Stimulated activated CD4-positive, alpha-beta T cell treated with anti-CD3 and anti-CD28 coated beads, TNF-alpha, amount 100 ng/mL, for 4 hours (primary cell): ENCODE measurements at places on chromosomes 4 and X.

- no peak for DNase-seq
These were observed 195.7 kb downstream of the GPAT3 start for GRCh38 chr4:83731609-83732008.

GRCh38 chrX:56782352-56782751, 53.3 kb downstream of the NBDY start:
- DNase-seq, result no peak

GRCh38 chrX:15471028-15471427, 22.1 kb downstream of the PIR start:
- DNase-seq, result no peak

DNA sequence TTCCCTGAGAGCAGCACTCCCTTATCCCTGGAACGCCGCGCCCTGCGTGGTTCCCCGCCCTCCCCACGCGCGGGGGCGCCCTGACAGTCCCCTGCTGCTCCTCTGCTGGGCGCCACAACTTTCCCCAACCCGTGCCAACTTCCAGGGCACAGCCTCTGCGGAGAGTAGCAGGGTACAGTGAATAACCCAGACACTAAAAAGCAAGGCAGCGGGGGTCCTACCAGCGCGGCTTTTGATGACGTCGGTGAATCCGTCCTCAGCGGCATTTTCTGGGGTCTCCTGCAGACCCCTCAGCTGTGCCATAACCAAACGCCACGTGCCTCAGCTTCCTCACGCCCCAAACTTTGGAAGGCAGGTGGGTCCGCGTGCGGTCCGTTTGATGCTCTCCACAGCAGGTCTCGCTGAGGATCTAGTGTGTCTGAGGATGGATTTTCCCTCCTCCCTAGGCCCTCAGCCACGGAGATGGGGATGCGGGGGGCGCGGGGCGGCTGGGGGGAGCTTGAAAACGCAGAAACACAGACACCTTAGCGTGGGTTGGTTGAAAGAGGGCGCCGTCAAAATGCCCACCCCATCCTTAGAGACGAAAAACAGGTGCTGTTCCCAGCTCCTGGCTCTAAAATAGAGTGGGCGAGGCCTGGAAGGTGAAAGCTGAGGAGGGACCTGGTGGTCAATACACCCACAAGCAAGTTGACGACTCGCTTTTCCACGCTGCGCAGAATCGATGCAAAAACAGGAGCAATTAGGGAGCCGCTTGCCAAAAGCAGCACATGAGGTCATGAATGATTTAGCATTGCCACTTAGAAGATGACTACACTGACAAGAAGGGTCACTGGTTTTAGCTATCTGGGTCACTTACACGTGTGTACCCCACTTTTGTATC, 405.6 kb downstream of the FAM47A start:
- no peak for DNase-seq

- no peak for DNase-seq
These were observed 28.9 kb downstream of the STARD8 start for GRCh38 chrX:68676335-68676734.

- no peak for DNase-seq
These were observed 132.7 kb upstream of the NR3C2 start for GRCh38 chr4:148574911-148575310.

DNA sequence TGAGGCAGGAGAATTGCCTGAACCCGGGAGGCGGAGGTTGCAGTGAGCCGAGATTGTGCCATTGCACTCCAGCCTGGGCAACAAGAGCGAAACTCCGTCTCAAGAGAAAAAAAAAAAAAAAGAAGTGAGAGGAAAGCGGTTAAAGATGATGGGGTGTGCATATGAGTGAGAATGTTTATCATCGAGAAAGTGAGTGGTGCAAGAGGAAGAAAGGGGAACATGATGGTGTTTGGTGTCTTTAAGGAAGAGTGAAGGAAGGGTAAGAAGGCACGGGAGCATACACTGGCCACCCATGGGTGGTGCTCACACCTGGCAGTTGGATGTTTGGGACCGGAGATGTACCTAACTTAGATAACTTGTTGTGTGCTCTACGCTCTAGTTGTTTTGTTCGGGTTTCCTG, 62.2 kb downstream of the STOX2 start:
- no peak for DNase-seq

DNA sequence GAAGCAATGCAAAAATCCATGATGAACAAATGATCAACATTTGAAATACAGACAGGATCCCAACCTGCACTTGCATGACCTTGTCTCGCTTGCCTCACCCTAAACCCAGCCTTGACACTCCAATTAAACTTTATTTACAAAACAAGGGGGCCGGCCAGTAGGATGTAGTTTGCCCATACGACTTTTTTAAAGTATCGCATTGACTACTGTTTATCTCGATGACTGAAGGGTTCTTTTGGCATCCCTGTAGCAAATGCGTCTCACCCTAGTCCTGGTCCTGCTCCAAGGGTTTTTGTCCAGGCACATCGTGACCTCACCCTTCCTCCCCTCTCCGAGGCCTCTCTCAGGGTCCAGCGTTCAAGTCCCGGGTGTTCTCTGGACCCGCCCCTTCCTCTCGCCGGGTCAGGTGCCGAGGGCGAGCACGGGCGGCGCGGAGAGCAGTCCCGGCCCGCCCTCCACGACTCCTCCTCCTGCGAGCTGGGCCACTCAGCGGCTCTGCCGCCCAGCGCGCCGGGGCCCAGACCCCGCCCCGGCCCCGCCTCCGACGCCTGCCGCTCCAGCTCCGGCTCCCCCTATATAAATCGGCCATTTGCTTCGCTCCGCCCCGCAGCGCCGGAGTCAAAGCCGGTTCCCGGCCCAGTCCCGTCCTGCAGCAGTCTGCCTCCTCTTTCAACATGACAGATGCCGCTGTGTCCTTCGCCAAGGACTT, at the start of gene SLC25A5:
SLC25A5 (plus strand) TSS at position 603 of the 709 bp plus-strand sequence; CDS start at position 675, 72 bp downstream.
- DNase-seq, result peak; percentile 65

- DNase-seq, result no peak
These were observed 21.1 kb downstream of the NMU start for GRCh38 chr4:55615008-55615407.

DNA sequence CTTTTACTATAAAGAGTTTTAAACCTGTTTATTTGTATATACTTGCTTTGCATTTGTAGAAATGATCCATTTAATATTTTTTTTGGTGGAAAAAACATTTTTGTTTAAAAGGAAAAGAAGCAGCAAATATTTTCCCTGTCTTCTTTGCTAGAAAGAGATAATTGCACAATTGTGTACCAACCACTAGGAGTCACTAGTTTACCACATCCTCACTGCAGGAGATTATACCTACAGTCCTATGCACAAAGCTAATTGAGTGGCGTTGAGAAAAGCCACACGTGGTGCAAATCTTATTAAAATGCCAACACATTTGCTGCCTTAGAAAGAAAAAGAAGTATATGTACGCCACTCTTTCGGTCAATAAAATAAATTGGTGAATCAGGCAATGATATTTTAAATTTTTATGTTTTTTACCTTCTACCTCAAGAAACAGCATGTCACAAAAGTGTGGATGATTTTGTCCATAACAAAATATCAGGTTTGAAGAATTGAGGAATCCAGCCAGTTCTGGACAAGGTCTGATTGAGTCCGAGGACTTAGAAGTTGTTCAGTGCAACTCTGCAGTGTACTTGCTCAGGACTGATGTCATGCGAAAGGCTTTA, 102.9 kb downstream of the GRXCR1 start:
- DNase-seq, result no peak

GRCh38 chrX:71612256-71612655, 6.1 kb downstream of the CXCR3 start:
- no peak for DNase-seq

- DNase-seq, result no peak
These were observed 88.9 kb upstream of the TFDP3 start for GRCh38 chrX:133307094-133307493.

- no peak for DNase-seq
These were observed 29.3 kb downstream of the DYNLT3 start for GRCh38 chrX:37818031-37818430.

DNA sequence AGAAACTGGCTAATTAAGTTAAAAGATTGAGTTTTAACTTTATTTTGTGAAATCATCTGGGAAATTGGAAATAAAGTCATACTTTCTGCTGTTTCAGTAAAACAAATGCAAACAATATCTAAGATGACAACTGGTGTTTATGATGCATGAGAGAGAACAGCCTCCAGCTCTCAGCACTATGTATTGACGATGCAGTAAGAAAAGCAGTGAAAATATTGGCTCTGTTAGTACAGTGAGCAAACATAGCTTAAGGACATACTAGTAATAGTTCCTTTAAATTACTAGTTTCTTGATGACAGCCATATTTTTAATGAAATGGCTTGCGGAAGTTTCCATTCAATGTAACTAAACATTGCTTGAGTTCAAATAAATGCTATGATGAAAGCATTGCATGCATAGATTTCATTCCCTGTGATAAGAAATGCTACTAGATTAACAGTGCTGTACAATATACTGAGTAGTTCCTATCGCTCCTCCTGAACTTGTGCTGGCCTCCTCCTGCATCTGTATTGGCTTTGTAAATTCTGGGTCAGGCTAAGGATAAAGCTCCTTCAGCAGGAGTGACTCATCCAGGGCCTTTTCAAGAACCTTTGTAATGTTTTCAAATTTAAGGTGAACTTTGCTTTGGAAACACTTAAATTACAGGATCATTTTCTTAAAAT, 11.6 kb downstream of the ARHGAP24 start:
- DNase-seq, result no peak

- DNase-seq, result peak; percentile 9
These were observed 31.1 kb downstream of the ACOX3 start for GRCh38 chr4:8409264-8410065.

GRCh38 chr4:94452476-94453371, 982 bp downstream of the PDLIM5 start:
- no peak for DNase-seq

- no peak for DNase-seq
These were observed 103.5 kb upstream of the PLAC1 start for GRCh38 chrX:134761788-134762187.

DNA sequence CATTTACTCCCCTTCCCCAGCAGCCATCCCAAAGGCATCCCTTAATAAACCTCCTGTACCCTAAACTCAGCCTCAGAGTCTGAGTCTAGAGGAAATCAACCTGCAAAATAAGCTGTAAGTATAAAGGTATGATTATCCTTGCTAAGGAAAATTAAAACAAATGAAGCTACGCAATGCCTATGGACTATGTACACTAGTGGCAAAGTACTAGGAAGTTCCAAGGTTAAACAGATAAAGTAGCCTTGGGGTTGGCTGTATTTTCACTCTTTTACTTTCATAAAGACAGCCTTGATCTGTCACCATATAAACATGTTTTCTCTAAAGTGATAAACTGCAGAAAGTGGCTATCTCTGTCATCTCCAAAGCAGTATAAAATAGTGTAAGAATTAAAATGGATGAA, 35.9 kb downstream of the MAP3K15 start:
- no peak for DNase-seq

- no peak for DNase-seq
These were observed 583.9 kb upstream of the DIPK2B start for GRCh38 chrX:45784590-45784989.

DNA sequence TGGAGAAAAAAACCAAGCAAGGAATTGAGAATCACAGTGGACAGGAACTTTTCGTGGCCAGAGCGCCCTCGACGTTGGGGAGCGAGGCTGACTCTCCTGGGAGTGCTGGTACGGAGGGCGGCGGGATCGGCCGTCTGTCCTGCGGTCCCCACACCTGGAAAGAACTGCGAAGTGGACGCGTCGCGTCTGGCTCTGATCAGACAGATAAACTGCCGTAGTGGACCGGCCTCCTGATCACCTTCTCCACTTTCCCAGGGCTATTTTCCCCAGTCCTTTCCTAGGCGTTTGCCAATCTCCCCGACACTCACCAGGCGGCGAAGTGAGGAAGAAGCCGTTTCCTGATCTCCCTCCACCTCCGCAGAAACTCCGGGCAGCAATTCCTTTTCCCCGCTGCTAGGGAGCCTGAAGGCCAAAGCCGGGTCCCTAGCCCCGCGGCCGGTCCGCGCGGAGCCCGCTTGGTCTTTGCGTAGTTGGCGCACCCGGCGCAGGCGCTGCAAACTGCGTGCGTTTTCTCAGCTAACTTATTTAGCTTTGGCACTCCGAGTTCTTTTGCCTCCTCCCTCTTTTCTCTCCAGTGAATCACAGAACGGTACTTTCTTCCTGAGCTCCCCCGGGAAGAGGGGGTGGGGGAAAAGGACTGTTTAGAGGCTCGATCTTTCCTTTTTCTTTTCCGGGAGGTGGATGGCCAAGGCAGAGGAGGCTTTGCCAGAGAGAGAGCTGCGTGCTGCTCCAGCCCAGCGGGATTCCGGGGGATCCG, at the start of gene ARSJ:
ARSJ (minus strand) TSS at position 500 of the 757 bp plus-strand sequence. CDS start 813 bp downstream, outside the sequence.
- no peak for DNase-seq

DNA sequence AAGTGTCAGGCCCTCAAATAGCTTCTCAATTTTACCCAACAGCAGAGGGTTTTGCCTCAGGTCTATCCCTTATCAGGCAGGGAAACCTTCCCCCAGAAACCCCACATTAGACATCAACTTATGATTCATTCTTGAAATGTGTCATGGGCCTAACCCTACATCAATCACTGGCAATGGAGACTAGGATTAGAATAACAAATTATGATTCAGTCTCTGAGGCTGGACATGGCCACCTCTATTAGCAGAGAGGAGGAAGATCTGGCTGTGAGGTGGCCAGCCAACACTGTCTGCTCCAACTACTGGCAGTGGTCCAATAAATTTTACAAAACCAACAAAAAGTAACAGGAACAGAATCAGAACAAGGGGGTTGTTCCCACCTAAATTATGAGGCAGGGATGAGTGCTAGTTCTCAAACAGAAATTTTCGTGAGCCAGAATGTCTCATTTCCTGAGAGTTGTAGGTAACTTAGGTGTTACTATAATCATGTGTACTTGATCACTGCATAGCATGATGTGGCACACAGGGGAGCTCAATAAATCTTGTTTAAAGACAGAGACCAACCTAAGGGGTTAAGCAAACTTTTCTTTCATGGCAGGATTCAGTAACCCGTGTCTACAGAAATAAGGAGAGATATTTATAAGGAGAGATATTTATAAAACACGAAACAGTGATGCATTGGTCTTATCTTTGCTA, 126.8 kb downstream of the NFKB1 start:
- no peak for DNase-seq

DNA sequence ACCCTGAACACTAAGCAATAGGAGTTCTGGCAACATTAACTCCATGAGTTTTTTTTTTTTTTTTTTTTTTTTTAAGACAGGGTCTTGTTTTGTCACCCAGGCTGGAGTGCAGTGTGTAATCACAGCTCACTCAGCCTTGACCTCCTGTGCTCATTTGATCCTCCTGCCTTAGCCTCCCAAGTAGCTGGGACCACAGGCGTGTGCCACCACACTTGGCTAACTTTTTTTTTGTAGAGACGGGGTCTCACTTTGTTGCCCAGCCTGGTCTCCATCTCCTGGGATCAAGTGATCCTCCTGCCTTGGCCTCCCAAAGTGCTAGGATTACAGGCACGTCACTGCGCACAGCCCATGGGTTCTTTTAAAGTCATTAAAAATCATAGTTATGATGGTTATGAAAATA, 5.1 kb downstream of the RHOH start:
- DNase-seq, result no peak

- DNase-seq, result no peak
These were observed 11.5 kb downstream of the FBXW7 start for GRCh38 chr4:152524427-152524826.
